Right lung (tissue), 10 donors: ENCODE measurements at places on chromosomes 7 and 10. TPM values are rescaled to one million over a fixed set of nuclear protein-coding genes. Genes with fewer than 3 reads are reported as not detected.

POM121C gene
- polyA plus RNA-seq = 78.5 TPM

DNA sequence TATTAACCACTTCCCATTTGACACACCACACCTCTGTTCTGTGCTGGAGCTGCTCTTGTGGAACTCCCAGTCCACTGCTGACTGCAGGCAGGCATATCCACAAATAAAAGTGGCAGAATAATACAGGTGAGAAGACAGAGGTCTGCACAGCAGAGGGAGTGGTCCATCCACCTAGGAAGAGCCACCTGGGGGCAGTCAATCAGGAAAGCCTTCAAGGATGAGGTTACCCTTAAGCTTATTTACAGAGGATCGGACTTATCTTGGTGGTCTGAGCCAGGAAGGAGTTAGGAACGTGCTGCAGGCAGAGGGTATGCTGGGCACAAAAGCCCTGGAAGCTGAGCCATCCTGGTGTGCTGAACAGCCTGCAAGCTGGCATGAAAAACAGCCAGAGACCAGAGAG lies 78.7 kb downstream of the FRMPD2 start:
- no peak for DNase-seq

DNA sequence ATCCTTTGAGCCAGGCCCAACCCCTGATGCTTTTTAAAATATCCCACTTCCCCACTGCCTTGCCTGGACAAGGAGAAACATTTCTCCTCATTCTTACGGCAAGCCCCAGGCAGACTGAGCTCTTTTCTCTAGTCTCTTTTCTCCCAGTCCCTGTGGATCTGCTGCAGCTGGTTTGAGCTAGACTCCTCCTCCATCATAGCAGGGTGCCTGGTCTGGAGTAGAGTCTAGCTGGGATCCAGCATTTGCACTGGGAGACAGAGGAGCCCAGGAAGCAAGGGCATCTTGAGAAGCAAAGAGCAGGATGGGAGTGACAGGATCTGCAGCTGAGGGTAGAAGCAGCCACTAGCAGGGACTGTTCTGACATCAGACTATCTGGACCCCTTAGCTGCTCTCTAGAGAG lies 562.3 kb upstream of the COBL start:
- DNase-seq = no peak

GRCh38 chr7:41599760-41600159 lies 103.1 kb downstream of the INHBA start:
- no peak for DNase-seq

- DNase-seq = no peak
Measured at GRCh38 chr7:15688279-15688626, 1.8 kb upstream of the MEOX2 start.
